Thymus (tissue), 14 donors: ENCODE measurements at places on chromosomes 13 and 19. TPM values are rescaled to one million over a fixed set of nuclear protein-coding genes. Genes with fewer than 3 reads are reported as not detected.

PINLYP gene
- 12.3 TPM for polyA plus RNA-seq

UQCRFS1 gene
- 26.8 TPM for polyA plus RNA-seq

VPS36 gene
- polyA plus RNA-seq: 29.6 TPM

PALM3 gene
- 0.18 TPM for polyA plus RNA-seq

ZNF723 gene
- polyA plus RNA-seq: 0.02 TPM

ZSCAN5C gene
- polyA plus RNA-seq: 0.16 TPM
